Daoy (cell line): ENCODE measurements at places on chromosomes 1 and 21. TPM values are rescaled to one million over a fixed set of nuclear protein-coding genes. Genes with fewer than 3 reads are reported as not detected.
A peak's percentile ranks its signal among the peaks of the same experiment; 100 is the strongest.

DNA sequence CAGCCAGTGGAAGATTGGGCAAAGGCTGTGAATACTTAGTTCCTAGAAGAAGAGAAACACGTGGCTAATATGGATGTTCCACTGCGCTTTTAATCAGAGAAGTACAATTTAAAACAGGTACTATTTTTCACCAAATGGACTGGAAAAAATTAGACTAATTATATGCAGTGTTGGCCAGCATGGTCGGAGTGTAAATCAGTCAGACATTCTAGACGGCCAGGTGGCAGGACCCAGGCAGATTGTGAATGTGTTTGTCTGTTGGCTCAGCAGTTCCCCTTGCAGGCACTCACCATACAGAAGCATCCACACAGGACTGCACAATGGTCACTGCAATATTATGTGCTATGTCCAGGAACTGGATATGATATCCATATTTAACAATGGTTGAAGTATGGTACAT is 23.9 kb upstream of the SLC25A34 start:
- DNase-seq: no peak

The HMCN1 gene
- total RNA-seq: 2.6 and 5.5 TPM in 2 replicates

GRCh38 chr1:163875200-163875926 is 553.6 kb downstream of the NUF2 start:
- DNase-seq: peak; percentile 3

DNA sequence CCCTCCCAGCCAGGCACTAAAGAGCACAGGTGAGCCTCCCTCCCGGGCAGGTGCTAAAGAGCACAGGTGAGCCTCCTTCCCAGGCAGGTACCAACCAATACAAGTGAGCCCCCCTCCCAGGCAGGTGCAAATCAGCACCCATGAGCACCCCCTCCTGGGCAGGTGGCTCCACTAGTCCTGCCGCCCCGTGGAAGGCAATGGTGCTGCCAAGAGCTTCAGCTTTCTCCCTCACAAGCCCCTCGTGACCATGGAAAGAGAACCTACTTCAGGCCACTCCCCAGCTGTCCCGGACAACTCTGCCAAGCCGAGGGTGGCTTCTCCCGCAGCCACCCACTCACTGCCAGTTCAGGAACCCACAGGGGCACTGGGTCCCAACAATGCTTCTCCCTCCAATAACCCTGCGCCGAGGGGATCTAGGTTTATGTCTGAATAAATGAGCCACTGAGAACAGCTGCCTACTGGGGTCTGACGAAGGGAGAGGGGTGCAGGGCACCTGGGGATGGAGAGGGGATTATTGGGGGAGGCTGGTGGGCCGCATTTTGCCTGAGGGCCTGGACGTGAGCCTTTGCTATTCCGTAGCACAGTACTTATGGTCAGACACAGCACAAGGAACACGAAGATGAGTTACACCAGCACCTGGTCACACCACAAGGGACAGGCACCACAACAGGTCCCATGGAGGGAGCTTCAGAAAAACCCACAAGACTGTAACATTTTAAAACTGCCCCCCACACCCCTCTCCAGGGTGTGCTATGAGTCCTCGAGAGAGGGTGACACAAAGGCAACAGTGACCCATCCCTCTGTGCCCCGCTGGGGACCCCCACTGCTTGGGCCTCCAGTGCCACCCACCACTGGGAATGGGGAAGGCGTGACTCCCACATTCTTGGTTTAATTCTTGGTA is 46.3 kb downstream of the PRDM15 start:
- no peak for DNase-seq

The MFAP2 gene
- 150 and 213 TPM in 2 replicates for total RNA-seq
